ENCODE measurements at places on chromosomes 5 and 9.

GRCh38 chr5:100603141-100603540, 68.0 kb downstream of the FAM174A start:
- no peak for DNase-seq

- DNase-seq, result no peak
Measured at GRCh38 chr5:76982450-76982849, 29.6 kb downstream of the CRHBP start.

DNA sequence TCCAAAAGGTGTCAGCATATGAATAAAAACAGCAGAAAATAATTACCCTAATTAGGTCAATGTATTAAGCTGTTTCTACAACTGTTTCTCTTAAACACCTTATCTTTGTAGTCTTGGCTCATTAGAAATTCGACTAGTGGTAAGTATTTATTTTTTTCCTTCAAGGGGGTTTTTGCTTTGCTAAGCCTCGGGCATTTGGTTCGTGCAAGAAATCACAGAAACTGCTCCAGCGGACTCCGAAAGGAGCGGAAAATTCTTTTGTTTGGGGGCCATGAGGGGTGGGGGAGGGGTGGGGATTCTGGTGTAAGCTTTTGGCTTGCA, 757 bp downstream of the ZBED3 start:
- no peak for DNase-seq

DNA sequence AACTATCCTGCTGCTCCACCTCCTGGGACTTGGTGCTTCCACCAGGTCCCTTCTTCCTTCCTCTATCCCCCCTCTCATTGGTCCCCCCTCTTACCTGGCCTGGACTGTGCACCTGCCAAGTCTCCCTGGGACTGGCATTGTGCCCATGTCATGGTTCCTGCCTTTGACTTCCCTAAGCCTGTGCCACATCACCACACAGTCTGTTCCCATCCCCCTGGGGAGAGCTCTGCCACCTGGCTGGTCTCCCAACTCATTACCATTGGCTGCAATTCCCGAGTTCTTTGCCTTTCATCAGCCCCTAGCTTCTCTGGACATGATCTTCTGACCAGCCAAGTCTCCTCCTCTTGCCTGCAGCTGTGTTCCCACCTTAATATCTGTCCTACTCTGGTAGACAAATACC, 180.3 kb downstream of the SREK1 start:
- no peak for DNase-seq

GRCh38 chr5:136011414-136012001, 17.3 kb upstream of the TGFBI start:
- DNase-seq, result no peak

DNA sequence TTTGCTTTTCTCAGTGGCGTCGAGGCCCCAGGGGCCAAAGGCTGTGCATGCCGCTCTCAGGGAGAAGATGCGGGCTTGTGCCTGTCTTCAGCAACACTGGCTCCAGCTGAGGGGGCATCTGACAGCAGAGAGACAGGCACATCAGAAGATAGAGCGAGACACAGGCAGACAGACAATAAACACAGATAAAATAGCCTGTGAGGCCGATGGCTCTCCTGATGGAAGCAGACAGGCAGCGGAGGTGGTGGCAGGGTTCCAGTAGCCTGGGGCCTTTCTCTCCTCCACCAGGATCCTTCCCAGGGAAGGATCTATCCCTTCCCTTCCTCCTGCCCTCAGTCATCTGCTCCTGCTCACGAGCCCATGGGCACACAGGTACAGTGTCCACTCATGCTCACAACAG, 16.6 kb upstream of the UNC5A start:
- no peak for DNase-seq

GRCh38 chr5:41735213-41735612, 135.0 kb downstream of the OXCT1 start:
- no peak for DNase-seq

- no peak for DNase-seq
Measured at GRCh38 chr5:126395198-126395597, 28.0 kb upstream of the GRAMD2B start.

GRCh38 chr5:7894860-7895259, 25.9 kb downstream of the MTRR start:
- DNase-seq, result no peak

DNA sequence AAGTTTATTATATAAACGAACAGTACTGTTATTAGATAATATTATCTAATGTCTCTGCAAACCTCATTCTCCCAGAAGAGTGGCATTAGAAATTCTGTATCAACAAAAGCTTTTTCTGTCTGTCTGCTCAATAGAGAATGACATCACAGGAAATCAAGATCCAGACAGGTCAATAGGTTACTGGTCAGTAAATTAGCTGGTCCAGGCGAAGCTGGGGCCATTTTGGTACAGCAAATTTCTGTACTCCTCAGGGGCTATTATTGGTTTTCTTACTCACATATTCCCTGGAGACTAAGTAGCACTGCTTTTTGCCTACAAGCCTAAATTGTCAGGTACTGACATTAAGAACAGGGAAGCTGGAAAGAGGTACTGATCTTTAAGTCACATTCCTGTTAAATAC, 80.5 kb downstream of the PLPP1 start:
- DNase-seq, result no peak

GRCh38 chr9:88736136-88736637, 201.2 kb downstream of the NXNL2 start:
- no peak for DNase-seq

DNA sequence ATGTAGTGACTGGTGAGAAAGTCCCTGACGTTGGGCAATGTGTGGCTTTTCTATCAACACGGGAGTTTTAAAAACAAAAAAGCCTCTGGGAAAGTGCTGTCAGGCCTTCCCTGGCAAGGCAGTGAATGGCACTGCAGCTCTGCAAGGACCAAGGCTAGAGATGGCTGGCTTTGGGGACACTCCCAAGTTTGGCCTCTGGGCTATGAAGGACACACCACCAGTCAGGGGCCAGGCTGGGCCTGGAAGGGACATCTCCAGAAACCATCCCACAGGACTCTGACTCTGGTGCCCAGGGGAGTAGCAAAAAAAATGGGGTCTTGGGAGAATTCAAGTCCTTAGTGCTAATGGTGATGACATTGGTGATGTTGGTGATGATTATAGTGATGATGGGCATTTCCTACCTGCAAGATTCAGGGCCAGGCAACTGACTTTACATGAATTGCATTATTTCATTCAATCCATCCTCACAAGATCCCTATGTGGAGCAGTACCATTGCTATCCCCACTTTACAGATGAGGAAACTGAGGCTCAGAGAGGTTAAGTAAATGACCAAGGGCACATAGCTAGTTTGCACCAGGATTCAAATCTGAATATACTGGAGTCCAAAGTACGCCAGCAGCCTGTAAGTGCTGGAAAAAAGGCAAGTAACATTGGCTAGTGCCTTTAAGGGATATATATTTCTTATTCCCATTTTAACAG, 2.6 kb upstream of the PPARGC1B start:
- no peak for DNase-seq

DNA sequence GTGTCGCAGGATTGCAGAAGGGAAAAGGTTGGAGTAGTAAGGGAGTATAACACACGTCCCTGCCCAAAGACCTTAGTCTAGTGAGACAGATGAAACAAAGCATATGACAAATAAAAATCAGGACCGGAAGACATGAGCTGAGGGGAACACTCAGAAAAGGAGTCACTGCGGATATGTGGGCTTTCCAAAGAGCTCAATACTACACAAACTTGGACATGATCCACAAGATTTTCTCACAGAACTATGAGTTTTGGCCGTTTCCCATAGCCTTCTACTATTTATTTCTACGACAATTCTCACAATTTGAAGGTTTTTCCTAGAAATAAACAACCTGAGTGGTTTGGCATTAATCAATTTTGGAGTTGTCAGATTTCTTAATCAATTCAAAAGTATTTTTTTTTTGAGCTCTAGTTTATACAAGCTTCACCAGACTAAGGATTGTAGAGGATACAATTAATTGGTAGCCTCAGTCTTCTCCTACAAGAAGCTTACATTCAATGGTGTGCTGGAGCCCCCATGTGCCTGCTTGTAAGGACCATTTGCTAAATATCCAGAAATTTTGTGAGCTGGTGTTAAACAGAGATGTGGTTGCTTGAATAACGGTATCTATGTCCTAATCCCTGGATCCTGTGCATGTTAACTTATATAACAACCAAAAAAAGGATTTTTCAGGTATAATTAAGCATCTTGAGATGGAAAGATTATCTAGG, 91.4 kb downstream of the ADAMTS12 start:
- no peak for DNase-seq

- DNase-seq, result no peak
Measured at GRCh38 chr5:39256477-39257235, 37.3 kb upstream of the FYB1 start.

GRCh38 chr5:172194985-172195774, 1.2 kb downstream of the EFCAB9 start:
- no peak for DNase-seq

GRCh38 chr9:109739760-109740159, 40.2 kb upstream of the PALM2AKAP2 start:
- no peak for DNase-seq

GRCh38 chr5:96619946-96620345, 42.2 kb upstream of the CAST start:
- DNase-seq, result no peak

DNA sequence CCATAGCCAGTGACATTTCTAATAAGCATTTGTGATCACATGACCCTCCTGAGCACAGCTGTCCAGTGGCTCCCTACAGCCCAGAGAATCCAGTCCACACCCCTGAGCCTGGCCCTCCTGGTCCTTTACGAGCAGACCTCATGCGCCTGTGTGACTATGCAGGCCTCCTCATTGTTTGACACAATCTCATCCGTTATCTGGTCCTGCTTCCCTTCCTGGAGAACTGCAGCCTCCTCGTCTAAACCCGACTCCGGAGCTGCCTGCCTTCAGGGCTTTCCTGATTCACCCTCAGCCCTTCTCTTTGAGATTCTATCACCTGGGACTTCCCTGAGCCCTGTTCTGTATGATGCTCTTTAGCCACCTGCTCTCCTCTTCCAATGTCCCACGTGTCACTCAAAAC, 79.7 kb downstream of the GPR21 start:
- no peak for DNase-seq

DNA sequence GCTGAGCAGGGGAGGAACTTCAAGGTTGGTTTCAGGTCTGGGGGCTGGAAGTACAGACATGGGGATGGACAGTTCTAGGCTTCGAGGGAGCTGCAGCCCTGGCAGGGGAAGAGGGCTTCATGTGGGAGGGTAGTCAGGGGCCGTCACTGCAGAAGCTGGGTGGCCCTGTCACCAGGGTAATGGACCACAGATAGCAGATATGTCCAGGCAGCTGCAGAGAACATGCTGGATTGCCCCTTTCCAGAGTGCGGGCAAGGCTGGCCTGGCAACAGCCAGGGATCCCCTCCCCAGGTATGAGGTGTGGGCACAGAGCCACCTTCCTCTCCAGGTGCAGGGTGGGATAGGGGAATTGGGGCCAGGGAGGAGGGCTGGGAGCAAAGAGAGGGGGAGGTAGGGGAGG, 206.5 kb downstream of the GADD45G start:
- DNase-seq, result no peak

- no peak for DNase-seq
Measured at GRCh38 chr5:95825495-95825894, 3.0 kb upstream of the GLRX start.

DNA sequence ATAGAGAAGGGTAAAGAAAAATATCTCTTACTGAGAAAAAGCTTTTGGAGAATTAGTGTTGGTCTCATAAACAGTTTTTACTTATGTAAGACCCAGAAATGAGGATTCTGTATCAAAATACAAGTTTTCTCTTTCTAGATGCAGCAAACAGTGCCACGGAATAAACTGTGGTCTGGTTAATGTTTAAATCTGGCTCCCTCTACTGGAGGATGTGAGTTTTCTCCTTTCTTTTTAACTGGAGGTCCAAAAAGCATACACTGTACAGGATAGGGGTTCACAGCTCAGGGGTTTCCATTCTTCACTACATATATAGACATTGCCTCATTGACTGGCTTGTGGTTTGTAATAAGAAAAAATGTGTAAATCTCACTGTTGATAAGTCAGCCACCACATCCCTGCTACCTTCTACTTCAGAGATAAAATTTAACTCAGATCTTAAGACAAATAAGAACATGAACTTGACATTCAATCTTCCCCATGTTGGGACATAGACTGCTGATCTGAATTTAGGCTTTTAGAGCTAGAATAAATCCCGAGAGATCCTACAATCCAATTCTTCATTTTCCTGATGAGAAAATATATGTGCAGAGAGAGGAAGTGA, 98.9 kb downstream of the CFAP95 start:
- DNase-seq, result peak; percentile 69

DNA sequence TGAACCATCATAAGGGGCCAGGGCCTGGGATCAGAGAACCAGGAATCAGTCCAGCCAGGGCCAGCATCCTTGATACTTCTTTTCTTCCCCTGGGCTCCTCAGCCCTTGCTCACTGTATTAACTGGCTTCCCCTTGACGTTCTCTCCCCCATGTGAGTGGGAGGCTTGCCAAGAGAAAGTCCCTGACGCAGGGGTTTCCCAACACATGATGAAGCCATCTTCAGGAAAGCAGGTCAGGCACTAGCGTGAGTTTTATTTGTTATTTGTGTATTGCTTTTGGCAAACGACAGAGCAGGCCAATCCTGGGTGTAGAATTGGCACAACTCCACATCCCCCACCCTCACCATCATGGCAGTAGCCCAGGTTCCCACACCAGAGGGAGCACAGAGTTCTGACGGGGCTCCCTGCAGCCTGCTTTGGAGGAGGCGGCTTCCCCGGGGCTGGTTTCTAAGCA, 165.5 kb upstream of the NFIL3 start:
- DNase-seq, result no peak

DNA sequence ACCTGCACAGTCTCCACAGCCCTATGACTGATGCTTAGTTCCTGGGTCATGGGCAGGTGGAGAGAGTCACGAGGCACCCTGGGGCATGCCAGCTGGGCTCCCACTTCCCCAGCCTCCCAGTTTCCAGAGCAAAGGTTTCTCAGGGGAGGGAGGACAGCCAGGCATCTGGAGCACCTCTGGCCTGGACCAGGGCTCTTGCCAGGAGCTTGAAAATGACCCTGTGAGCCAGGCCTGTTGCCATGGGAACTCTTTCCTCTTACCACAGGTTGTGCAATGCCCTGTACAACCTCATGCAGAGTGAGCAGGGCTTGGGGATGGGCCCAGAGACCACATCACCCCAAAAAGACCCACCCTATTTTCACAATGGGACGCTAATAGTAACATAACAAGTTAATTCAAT, 113.1 kb downstream of the PSD2 start:
- DNase-seq, result no peak

GRCh38 chr9:18074041-18074440, 399.9 kb upstream of the ADAMTSL1 start:
- no peak for DNase-seq

- DNase-seq, result peak; percentile 66
Measured at GRCh38 chr5:71887680-71888079, 168.6 kb downstream of the CARTPT start.

DNA sequence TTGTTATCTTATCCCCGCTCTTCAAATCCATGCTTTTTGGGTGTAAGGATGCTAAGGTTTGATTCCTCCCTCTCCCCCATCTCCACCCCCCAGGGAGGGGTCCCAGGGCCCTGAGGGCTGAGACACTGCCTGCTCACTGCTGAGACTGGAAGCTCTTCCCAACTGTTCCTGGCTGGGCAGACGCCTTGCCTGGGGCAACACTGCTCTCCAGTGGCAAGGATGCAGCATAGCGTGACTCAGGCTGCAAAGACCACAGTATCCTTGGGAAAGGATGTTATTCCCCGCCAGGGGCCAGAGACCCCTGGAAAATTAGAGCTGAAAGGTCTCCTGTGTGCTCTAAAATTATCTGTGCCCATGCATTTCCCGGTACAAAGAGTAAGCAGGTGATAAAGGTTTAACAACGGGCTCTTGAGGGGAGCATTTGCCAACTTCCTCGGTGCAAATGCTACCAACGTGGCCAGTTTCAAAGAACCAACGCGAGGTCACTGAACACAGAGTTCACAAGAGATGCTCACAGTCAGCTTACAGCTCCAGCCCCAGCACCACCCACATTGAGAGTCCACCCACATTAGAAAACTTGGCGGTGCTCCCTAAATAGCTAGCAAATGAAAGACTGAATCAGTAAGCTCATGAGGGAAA, 271.9 kb downstream of the NSG2 start:
- DNase-seq, result peak; percentile 21

All from Kasumi-1 (cell line).